ENCODE measurements at places on chromosomes 5 and 9.

DNA sequence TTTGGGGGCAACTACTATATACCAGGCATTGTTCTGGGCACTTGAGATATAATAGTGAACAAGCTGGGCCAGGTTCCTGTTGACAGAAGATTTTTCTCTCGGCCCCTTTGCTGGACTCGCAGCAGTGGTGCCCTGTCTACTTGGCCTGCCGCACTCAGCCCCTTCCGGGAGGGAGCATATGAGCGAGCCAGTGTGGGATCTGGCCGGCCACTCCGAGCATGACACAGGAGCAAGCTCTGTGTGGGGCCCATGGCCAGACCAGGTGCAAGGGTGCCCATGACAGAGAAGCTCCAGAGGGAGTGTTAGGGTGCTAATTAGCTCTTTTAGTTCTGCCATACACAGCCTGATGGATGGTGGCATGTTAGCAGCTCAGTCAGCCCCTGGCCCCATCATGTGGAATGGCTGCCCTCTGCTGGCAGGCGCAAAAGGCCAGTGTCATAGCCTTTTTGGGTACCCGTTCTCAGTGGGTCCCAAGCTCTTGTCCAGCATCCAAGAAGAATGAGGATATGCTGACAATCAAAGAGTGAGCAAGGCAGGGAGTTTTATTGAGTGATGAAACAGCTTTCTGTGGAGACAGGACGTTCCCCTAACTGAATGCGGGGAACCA is 9.3 kb upstream of the KIF4B start:
- no peak for DNase-seq

DNA sequence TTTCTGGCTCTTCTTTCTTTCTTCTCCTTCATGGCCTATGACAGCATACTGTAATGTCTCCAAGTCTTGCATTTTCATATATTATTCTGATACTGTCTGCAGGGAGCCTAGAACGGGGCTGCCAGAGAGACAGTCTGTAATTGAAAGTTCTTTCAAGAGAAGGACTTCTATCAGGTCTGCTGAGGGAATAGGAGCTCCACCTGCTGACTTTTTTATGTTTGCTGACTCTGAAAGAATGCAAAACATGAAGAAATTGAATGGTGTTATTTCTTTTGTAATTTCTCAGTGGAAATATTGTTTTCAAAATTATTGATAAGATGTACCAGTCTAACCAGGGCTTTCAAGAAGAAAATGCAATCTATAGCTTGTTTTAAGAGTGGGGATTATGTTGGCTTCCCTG is 121.9 kb upstream of the RFX3 start:
- no peak for DNase-seq

DNA sequence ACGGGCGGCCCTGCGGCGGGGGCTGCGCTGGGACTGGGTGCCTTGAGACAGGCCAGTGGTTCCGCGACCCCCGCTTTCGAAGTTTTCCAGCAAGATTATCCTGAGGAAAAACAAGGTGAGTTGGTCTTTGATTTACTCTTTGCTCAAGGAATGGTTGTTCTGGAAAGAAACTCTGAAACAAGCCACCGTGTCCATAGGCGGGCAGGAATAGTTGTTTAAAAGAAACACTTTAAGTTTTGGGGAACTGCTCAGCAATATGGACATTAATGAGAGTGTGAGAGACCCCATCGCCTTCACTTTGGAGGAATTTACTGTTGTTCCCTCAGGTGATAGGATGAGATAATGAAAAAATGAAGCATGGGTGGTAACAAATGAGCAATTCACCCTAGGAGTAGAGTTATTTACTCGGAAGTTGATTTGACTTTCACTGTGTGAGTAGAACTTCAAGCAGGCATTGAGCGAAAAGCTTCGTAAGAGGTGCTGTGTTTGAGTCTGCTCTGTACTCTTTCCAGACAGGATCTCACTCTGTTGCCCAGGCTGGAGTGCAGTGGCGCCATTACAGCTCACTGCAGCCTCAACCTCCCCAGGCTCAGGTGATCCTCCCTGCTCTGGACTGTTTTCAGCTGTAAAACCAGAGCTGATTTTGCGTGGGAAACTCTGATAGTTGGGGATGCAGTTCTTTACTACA is 1.1 kb downstream of the DMRTA1 start:
- no peak for DNase-seq

DNA sequence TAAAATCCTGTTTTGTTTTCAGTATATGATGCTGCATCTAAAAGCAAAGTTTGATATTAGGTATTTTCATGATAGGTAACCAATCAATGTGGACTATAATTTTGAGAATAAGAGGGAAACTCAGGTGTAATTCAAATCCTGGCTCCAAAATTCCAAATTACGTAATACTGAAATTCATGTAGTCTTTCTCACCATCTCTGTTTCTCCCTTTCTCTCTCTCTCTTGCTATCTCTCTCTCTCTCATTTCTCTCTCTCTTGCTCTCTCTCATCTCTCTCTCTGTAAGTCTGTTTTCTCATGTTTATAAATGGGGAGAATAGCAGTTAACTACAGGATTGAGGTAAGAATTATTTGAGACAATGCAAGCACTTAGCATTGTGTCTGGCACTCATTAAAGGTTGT is 401.1 kb upstream of the TLE4 start:
- no peak for DNase-seq

GRCh38 chr5:150604010-150604409 is 36.5 kb upstream of the SYNPO start:
- no peak for DNase-seq

- no peak for DNase-seq
Measured at GRCh38 chr9:137804908-137805630, 72.5 kb upstream of the CACNA1B start.

DNA sequence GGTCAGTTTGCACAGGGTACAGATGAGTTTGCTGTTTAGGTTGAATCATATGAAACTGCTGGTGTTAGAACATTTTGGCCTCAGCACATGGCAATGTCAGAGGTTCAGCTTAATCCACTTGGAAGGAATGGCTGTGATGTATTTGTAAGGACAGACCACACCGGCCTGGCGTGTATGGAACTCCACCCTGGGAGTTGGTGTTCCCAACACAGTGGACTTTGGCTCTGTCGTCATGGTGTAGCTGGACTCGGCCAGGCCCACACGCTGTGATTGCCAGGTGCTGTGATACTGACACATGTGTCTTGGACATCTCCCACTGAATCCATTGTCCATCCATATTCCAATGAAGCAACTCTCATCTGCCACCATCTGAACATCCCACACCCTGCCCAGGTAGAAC is 90.3 kb downstream of the ZNF618 start:
- no peak for DNase-seq

DNA sequence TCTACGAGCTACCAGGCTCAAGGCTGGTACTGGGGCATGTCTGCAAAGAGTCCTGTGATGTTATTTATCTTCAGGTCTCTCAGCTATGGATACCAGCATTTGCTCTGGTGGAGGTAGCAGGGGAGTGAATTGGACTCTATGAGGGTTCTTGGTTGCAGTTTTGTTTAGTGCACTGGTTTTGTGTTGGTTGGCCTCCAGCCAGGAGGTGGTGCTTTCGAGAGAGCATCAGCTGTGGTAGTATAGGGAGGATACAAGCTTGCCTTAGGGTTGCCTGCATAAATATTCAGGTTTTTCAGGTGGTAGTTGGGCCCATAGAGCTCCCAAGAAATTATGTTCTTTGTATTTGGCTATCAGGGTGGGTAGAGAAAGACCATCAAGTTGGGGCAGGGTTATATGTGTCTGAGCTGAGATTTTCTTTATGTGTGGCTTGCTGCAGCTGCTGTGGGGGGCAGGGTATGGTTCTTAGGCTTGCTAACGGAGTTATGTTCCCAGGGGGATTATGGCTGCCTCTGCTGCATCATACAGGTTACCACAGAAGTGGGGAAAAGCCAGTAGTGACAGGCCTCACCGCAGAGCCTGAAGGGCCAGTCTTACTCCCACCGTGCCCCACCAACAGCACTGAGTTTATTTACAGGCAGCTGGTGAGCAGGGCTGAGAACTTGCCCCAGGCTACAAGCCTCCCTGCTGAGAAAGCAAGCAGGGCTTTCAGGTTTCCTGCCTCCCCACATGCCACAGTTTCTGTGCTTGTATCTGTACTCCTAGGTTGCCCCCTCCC is 9.7 kb upstream of the RIOK2 start:
- no peak for DNase-seq

- DNase-seq: no peak
Measured at GRCh38 chr9:80175286-80176150, 603.8 kb downstream of the TLE4 start.

DNA sequence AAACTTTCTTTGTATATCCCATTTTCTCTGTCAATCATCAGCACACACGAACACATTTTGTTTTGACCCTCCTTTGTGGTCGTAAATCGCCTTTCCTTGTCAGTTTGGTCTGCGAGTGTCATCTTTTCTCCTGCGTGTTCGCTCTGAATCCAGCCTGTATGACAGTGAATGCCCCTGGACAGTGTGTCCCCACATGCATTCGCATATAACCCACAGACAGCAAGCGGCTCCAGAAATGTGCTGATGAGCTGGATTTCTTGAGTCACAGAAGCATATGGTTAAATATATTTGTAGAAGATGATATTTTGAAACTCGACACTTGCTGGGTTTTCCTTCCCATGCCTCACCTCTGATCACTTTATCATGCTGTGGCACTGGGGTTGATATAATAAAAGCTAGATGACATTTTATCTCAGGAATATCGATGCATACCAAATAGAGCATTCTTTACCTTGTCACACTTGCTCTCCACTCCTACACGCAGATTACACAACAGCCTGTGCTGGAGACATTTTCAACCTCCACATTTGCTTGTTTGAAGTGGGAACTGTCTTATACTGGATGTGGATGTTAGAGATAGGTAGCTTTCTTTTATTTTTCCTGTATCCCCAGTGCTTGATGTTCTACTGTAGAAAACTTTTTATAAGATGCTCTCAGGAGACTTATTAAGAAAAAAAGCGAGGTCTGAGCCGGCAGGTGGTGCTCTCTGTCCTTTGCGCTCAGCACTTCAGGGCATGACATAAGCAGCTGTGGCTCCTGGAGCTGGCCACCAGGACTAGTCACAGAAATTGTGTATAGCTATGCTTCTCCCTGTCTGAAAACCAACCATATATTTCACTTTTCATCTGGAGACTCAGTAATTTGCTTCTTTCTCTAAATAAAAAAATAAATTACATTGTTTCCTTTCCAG is 215.1 kb downstream of the SH3GL2 start:
- DNase-seq: no peak

- DNase-seq: no peak
Measured at GRCh38 chr9:22031655-22032411, 22.7 kb upstream of the CDKN2B start.

GRCh38 chr9:9942764-9943424 is 669.9 kb downstream of the PTPRD start:
- peak; percentile 17 for DNase-seq

DNA sequence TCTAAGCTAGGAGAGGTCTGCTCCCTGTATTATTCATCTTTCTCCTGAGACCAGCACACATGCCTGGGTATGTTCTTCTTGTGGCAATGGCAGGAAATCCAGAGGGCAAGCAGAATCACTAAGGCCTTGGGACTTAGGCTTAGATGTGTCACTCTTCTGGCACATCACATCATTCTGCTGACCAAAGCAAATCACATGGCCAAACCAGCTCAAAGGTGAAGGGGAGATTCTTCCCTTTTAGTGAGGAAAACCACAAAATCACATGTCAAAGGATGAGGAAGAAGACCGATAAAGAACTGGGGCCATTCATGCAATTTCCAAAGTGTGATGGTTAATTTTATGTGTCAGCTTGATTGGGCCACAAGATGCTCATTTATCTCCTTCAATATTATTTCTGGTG is 5.7 kb upstream of the AGGF1 start:
- no peak for DNase-seq

GRCh38 chr5:132628814-132629213 is 29.2 kb upstream of the IL13 start:
- DNase-seq: no peak

- DNase-seq: no peak
Measured at GRCh38 chr5:181052672-181053487, 12.8 kb downstream of the BTNL9 start.

DNA sequence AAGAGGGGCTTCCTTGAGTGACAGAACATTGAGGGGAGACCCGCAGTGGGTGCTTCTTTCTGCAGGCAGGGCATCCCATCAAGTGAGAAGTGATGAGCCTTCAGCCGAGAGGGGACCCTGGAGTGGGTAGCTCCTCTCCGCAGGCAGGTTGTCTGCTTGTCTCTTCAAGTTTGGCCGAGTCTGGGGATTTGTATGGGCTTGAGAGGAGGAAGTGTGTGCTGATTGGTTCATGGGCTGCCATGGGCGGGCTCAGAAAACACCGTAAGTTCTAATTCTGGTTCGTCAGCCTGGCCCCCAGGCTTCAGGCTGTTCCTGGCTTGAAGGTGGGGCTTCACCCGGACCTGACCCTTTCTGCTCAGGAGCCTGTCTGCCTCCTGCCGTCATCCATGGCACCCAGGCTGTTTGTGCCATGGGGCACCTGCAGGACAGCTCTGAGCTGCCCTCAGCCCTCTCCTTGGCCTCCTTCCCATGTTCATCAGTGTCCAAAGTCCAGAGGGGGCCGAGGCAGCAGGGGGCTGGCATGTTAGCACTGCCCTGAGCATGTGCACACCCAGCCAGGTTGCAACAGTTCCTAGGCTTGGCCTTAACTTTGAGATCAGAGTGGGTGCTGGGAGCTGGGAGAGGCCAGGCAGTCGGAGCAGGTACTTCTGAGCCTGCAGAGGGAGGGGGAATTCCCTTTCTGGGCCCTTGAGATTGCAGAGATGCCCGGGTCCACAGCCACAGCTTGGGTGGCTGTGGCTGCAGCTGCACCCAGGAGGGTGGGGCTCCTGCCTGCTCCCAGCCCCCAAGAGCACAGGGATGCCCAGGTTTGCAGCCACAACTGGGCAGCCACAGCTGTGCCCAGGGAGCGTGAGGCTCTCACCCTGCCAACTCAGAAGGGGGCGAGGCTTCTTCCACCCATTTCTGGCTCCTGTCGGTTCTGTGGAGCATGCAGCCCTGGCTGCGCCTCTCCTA is 13.5 kb upstream of the DHFR start:
- no peak for DNase-seq

GRCh38 chr9:37010180-37010579 is 23.9 kb downstream of the PAX5 start:
- DNase-seq: no peak

DNA sequence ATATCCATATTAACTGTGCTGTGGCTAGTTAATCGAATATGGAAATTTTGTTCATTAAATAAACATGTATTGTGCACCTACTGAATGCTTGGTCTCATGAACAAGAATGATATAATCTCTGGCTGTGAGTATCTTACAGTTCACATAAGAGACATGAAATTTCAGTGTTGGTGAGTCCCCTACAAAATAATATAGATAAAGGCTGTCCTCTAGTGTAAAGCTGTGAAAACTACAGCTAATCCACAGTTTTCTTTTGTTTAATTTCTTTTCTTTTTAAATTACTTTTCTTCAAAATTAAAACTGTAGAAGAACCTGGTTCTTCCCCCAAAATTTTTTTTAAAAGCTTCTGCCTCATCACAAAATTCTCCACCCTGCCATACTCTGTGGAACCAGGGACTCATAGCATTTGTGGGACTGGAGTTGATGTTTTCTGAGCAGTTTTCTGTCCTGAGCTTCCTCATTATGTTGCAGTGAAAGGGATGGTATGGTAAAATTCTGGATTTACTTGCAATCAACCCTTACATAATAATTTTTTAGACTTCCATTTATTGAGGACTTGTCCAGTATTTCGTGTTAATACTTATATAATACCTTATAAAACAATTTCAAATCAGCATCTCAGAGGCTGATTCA is 135.0 kb downstream of the STK32A start:
- no peak for DNase-seq

- DNase-seq: no peak
Measured at GRCh38 chr9:68489646-68490045, 51.0 kb downstream of the TMEM252 start.

- no peak for DNase-seq
Measured at GRCh38 chr5:147935032-147935431, 28.7 kb upstream of the C5orf46 start.

- DNase-seq: no peak
Measured at GRCh38 chr5:66285343-66285922, 141.3 kb downstream of the SREK1 start.
